ENCODE measurements at places on chromosomes 2 and 18. TPM values are rescaled to one million over a fixed set of nuclear protein-coding genes. Genes with fewer than 3 reads are reported as not detected.

UGT1A10 gene
- not detected for total RNA-seq

TEX44 gene
- not detected for total RNA-seq

YES1 gene
- total RNA-seq = 57.0 TPM

NRP2 gene
- 19.9 TPM for total RNA-seq

C1GALT1C1L gene
- total RNA-seq = 2.2 TPM

CRYGD gene
- not detected for total RNA-seq

TMEM247 gene
- not detected for total RNA-seq

SKA1 gene
- total RNA-seq = 4.4 TPM

GTF2A1L gene
- total RNA-seq = 3.4 TPM

DNA sequence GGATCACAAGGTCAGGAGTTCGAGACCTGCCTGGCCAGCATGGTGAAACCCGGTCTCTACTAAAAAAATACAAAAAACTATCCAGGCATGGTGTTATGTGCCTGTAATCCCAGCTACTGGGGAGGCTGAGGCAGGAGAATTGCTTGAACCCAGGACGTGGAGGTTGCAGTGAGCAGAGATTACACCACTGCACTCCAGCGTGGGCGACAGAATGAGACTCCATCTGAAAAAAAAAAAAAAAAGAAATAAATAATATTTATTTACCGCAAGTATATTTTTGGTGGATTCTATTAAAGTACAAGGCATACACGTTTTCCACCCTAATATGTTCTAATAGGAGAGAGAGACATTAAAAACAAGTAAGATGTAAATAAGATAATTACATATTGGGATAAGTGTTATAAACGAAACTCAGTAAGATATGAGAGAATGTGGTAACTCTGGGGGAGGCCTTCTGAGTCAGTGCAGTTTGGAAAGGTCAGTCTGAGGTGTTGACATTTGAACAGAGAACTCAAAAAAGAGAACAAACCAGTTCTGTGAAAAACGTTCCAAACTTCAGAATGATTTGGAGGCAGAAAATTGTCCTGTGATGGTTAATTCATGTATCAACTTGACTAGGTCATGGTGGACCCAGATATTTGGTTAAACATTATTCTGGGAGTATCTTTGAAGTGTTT lies 8.8 kb upstream of the POLI start:
- no peak overlapping the region for H3K4me3 ChIP-seq
- no peaks in the 10 kb centered on the region for H3K4me1 ChIP-seq
- no peak overlapping the region for H3K27ac ChIP-seq
- no peaks in the 10 kb centered on the region for H3K36me3 ChIP-seq

DNA sequence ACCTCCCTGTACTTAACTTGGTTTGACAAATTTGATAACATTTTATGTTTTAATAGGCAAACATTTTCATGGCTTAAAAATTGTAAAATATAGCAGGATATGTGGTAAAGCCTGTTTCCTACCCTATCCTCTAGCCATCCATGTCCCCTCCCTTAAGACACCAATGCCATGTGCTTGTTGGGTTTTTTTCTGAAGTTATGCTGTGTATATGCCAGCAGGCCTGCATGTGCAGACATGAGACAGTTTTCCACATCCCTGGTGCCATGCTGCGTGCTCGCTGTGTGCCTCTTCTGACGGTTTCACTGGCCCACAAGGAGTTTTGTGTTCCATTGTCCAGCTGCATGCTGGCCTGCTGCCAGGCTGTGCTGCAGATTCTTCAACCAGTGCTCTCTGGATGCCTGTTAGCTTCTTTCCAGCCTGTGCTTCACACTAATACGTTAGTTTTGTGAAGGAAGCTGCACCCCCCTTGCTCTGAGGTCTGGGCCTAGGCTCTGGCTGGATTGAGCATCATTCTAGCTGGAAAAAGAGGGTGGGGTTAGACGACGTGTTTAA lies 16.9 kb downstream of the INPP4A start:
- no peaks in the 10 kb centered on the region for H3K27me3 ChIP-seq
- H3K36me3 ChIP-seq = peaks cover 3% of the 10 kb centered on the region
- DNase-seq = peak; percentile 49
- no peak overlapping the region for H3K4me3 ChIP-seq
- peaks cover 33% of the 10 kb centered on the region for H3K4me1 ChIP-seq

DNA sequence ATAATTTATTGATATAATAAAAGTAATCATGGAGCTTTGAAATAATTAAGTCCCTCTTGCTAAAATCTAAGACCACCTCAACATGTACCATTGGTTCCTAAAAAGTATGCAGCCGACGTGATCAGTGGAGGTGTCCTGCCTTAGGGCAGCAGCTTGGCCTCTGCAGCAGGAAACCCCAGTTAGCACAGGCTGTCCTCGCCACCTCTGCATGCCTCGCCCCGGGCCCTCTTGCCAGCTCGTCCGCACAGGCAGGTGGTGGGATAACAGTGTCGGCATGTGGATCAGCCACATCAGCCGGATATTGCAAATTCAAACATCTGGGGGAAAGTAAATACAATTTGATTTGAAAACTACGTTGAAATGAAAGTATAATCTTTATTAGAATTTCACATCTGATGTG lies 22.9 kb downstream of the COA5 start:
- H3K4me3 ChIP-seq = no peak overlapping the region
- no peak overlapping the region for H3K27ac ChIP-seq
- DNase-seq = no peak
- no peaks in the 10 kb centered on the region for H3K27me3 ChIP-seq
- H3K36me3 ChIP-seq = peaks cover 20% of the 10 kb centered on the region

DNA sequence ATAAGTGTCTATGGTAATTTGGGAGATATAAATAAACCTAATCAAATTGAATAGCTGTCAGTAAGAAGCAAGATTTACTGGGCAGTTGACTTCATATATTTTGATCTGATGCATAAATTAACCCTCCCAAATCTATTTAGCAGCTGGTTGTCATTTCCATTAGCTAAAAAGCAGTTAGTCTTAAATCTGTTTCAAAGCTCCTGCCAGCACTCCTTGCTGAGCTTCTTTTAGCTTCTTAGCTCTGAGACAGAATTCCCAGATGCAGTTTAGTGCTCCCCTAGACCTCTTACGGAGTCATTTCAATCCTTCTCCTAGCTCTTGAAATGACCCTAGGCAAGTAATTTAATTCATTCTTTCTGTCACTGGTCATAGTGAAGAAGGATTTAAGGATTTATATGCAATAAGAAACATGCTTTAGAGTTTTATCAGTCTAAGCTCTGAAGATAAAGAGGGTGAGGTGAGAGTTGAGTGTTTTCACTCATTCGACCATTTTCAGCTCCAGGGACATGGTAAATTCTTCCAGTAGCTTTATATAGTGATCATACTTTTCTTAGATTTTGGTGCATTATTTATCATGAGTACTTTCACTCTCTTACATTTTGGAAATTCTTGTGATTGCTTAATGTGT lies 98.9 kb downstream of the PHLPP1 start:
- H3K4me3 ChIP-seq = no peak overlapping the region
- no peaks in the 10 kb centered on the region for H3K27me3 ChIP-seq
- H3K4me1 ChIP-seq = peaks cover 6% of the 10 kb centered on the region
- H3K36me3 ChIP-seq = no peaks in the 10 kb centered on the region

- DNase-seq = no peak
- H3K4me1 ChIP-seq = peaks cover 9% of the 10 kb centered on the region
- H3K27me3 ChIP-seq = peaks cover 15% of the 10 kb centered on the region
- no peak overlapping the region for H3K4me3 ChIP-seq
- H3K27ac ChIP-seq = no peak overlapping the region
Observed at GRCh38 chr2:162839419-162839818, 852 bp upstream of the KCNH7 start.

DNA sequence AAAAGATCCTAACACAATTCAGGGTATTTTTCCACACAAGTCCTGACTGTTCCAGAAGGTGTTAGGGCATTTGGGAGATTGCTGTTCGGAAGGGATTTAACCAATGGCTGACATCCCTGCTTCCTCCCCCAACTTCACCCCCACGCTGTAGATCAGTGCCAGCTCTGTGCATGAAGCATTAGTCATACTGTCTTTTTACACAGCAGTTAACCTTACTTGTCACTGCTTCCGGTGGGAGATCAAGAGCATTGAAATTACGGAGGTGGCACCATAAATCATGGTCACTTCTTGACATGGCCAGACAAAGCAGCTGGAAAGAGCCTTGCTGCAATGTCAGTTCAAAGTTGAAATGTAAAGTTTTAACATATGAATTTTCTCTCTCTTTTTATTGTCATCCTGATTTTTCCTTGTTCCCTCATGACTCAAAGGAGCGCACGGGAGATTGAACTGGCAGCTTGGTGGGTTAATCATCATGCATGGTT lies 70.2 kb downstream of the HRH4 start:
- H3K27me3 ChIP-seq = no peaks in the 10 kb centered on the region
- peak; percentile 25 for DNase-seq
- H3K36me3 ChIP-seq = no peaks in the 10 kb centered on the region
- no peak overlapping the region for H3K27ac ChIP-seq
- H3K4me3 ChIP-seq = no peak overlapping the region
- H3K4me1 ChIP-seq = peaks cover 4% of the 10 kb centered on the region

- DNase-seq = no peak
- peaks cover 25% of the 10 kb centered on the region for H3K4me1 ChIP-seq
- no peaks in the 10 kb centered on the region for H3K36me3 ChIP-seq
- H3K27me3 ChIP-seq = peaks cover 75% of the 10 kb centered on the region
- H3K27ac ChIP-seq = no peak overlapping the region
Observed at GRCh38 chr2:86791573-86791972, 860 bp upstream of the CD8A start.

- H3K4me3 ChIP-seq = no peak overlapping the region
- H3K27me3 ChIP-seq = peaks cover 16% of the 10 kb centered on the region
Observed at GRCh38 chr2:71852141-71852711, 295.4 kb downstream of the CYP26B1 start.

DNA sequence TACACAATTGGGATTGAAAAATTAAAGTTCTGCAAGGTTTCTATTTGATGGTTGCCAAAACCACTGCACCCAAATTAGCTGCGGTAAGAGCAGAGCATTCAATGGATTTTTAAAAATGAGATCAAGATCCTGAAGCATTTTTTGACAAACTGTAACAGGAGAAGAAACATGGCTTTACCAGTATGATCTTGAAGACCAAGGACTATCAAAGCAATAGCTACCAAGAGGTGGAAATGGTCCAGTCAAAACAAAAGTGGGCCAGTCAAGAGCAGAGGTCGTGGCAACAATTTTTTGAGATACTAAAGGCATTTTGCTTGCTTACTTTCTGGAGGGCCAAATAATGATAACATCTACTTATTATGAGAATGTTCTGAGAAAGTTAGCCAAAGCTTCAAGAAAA lies 186.8 kb downstream of the RDH14 start:
- no peak overlapping the region for H3K27ac ChIP-seq
- H3K4me1 ChIP-seq = no peaks in the 10 kb centered on the region
- no peaks in the 10 kb centered on the region for H3K27me3 ChIP-seq
- no peak for DNase-seq
- no peak overlapping the region for H3K4me3 ChIP-seq

- H3K4me1 ChIP-seq = no peaks in the 10 kb centered on the region
- no peak overlapping the region for H3K4me3 ChIP-seq
- no peak for DNase-seq
- no peak overlapping the region for H3K27ac ChIP-seq
- H3K27me3 ChIP-seq = no peaks in the 10 kb centered on the region
- H3K36me3 ChIP-seq = no peaks in the 10 kb centered on the region
Observed at GRCh38 chr2:210536973-210537650, 19.3 kb upstream of the CPS1 start.

DNA sequence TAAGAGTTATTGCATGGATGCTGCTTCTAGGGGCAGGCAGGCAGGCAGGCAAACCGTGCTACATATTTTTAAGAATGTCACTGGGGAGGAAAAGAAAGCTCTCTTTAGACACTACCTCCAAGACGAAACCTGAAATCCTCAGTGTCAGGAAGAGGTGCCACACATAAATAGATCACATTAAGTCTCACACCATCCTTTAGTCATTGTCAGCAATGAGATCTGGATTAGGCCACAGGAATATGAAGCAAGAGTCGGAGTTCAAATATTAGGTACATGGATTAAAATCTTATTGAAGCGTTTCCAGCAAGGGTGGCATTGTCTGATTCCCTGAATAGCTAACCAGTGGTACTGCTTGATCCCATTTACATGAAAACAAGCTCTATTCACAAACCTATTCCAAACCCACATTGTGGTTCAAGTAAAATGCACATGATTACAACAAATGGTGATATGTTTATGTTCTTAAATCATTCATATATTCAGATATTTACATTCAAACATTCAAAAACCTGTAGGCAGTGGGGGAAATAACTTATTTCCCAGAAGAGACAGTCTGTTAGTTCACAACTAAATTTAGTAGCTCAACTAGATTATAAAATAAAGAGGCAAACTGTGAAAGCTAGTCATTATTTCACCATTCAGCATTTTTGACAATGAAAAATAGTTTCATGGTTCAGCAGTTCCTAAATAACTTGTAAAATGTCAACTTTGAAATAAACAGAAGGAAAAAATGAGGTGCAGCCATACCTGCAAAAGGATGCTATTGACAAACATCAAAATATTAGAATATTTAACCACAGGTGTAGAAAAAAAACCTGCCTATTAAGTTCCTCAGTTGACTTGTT lies 195.4 kb upstream of the SIX3 start:
- no peaks in the 10 kb centered on the region for H3K36me3 ChIP-seq
- peaks cover 7% of the 10 kb centered on the region for H3K4me1 ChIP-seq
- H3K27ac ChIP-seq = no peak overlapping the region
- no peak for DNase-seq
- H3K27me3 ChIP-seq = no peaks in the 10 kb centered on the region
- H3K4me3 ChIP-seq = no peak overlapping the region

DNA sequence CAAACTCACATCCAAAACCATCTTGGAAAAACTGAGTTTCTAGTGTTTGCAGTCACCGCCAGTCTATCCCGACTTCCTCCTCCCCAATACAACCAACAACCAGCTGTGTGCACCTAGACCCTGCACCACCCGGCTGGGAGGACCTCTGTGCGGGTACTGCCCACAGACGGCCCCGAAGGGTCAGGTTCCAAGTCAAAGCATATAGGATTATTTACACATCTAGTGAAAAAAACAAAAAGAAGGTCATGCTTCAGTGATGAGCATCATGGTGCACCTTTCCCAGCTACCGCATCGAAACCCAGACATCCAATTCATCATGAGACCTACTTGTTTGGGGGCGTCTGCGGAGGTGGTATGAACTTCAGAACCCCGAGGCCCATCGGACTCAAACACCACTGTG lies 124.8 kb downstream of the ZNF516 start:
- H3K27me3 ChIP-seq = no peaks in the 10 kb centered on the region
- no peaks in the 10 kb centered on the region for H3K4me1 ChIP-seq
- H3K36me3 ChIP-seq = peaks cover 40% of the 10 kb centered on the region

DNA sequence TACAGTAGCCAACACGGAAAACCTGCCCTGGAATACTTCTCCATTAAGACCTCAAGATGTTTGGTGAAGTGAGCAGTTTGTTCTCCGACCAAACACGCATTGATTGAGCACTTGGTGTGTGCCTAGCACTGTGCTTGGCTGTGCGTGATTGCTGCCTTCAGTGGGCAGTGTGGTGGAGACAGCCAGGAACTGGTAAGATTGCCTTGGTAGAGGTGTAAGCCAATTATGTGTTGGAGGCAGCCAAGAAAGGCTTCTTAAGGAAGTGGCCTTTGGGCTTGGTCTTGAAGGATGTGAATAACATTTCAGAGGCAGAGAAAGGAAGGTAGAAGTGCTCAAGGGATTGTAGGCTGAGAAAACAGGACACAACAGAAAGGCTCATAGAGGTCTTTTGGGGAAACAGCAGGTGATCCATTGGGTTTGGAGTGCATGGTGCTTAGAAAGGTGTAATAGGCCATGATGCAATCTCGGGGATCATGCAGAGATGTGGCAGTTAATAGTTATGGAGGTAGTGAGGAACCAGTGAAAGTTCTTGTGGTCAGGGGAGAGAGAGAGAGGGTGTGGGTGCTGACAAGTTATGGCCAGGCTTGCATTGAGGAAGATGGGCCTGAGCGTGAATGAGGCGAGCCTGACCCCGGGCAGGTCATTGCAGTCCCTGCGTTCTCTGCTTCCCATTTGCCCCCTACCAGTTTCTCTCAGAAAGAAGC lies 6.3 kb downstream of the B3GNT2 start:
- H3K27ac ChIP-seq = no peak overlapping the region
- DNase-seq = no peak
- H3K27me3 ChIP-seq = no peaks in the 10 kb centered on the region
- H3K4me3 ChIP-seq = no peak overlapping the region
- H3K36me3 ChIP-seq = no peaks in the 10 kb centered on the region

Data from muscle of leg (tissue), 16 donors.